ENCODE measurements at places on chromosomes 6 and 20.

- DNase-seq: no peak
Measured at GRCh38 chr20:58659841-58660240, 8.8 kb downstream of the STX16 start.

DNA sequence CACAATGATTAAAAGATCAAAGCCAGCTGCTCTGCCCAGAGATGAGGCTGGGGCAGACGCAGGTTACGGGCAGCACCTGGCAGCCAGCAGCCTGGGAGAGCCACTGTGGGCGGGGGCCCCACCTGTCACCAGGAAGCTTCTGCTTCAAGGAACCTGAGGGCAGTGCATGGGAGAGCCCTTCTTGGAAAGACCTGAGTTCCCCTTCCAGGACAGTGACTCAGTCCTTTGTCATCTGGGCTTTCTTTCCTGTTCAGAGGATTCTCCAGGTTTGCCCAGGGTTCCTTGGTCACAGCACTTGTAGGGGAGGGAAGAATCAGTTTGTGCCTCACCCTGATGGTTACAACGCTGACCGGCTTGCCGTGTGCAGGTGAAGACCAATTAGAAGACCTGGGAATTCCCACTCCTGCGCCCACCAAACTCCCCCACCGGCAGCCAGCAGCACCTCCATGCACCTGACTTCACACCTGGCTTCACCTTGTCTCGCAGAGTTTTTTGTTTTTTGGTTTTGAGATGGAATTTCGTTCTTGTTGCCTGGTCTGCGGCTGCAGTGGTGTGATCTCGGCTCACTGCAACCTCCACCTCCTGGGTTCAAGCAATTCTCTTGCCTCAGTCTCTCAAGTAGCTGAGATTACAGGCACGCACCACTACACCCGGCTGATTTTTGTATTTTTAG, 2.0 kb downstream of the ZBP1 start:
- no peak for DNase-seq

DNA sequence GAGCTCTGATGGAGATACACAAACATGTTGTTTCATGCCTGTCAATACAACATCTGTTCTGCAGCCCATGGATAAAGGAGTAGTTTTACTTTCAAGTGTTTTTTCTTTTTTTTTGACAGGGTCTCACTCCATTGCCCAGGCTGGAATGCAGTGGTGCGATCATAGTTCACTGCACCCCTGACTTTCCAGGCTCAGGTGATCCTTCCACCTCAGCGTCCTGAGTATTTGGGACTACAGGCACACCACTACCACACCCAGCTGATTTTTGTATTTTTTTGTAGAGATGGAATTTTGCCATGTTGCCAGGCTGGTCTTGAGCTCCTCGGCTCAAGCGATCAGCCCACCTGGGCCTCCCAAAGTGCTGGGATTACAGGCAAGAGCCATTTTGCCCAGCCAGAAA, 97.0 kb downstream of the SMAP1 start:
- DNase-seq: no peak

GRCh38 chr6:83466328-83466727, 35.5 kb upstream of the ME1 start:
- no peak for DNase-seq

DNA sequence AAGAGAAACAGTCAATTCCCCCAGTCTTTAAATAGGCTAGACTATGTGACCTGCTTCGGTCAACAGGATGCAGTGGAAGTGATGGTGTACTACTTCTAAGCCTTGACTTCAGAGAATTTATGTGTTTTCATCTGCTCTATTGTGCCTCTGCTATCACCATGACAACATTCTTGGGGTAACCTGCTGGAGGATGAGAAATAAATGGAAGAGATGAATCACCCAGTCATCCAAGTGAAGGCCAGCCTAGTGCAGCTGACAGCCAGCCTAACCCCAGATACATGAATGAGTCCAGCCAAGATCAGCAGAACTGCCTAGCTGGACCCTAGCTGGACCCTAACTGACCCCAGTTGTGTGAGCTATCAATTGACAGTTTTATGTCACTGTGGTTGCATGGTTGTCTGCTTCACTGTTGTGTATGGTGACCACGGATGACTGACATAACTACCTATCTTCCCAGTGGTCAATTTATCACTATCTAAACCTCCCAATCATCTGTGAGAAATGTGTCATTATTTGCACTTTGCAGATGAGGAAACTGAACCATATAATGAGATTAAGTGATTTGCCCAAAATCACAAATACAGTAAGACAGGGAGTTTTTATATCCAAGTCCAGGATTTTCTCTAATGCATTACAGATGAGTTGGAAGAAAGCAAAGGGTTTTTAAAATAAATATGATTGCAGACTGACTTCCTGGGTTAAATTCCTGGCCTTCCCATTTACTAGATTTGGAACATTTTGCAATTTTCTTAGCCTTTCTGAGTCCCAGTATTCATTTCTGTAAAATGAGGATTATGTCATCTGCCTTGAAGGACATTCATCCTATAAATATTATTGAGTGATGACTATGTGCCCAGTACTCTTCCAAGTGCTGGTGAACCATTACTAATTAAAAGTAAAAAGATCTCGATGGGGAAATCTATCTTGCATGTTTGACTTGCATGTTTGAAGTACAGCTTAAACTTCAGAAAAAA, 136.4 kb upstream of the PLCB4 start:
- no peak for DNase-seq

DNA sequence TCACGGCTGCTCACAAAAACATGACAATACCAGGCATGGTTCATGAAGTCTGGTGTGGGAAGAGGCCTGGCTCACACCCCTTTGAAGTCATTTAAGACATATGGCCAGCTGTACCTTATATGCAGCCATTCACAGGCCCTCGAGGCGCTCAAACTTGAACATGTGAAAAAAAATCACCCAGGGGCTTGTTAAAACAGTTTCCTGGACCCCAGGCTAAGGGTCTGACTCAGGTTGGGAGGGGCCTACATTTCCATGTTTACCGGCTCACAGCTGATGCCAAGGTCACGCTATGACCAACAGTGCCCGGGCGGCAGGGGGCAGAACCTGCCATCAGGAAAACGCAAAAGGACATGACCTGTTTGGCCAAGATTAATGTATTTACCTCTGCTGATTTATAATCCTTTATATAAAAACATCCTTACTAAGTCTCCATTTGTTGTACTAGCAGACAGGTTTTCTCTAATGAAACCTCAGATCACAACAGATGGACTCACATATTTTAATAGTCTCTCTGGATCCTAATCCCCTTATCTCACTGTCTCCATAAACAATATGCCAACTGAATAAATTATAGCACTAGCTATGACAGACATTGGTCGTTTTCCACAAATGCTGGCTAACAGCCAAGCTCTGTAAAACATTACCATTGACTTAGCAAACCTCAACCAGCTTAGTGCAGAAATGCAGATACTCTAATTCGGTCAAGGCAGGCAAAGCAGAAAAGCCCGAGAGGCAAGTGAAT, 19.9 kb downstream of the EZR start:
- DNase-seq: no peak

GRCh38 chr6:27130668-27131428, 116.7 kb upstream of the PRSS16 start:
- DNase-seq: no peak

- DNase-seq: no peak
Measured at GRCh38 chr6:27726619-27727023, 185.6 kb downstream of the OR2B2 start.

DNA sequence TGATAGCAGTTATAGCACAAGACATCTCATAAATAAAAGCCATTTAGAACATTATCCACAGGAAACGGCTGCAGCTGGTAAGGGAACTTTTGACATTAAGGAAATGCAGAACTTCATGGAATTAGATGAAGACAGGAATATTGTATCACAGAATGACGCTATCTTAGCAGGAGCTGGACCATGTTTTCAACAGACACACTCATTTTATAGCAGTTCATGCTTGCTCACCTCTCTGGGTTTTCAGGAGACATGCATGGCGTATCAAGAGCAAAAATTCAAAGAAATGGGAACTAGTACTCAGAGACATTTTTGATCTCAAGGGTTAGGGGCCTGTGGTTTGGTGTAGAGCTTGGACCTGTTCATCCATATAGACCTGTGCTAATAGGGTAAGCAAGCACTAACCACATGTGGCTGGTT, 125.0 kb downstream of the FYN start:
- DNase-seq: no peak

DNA sequence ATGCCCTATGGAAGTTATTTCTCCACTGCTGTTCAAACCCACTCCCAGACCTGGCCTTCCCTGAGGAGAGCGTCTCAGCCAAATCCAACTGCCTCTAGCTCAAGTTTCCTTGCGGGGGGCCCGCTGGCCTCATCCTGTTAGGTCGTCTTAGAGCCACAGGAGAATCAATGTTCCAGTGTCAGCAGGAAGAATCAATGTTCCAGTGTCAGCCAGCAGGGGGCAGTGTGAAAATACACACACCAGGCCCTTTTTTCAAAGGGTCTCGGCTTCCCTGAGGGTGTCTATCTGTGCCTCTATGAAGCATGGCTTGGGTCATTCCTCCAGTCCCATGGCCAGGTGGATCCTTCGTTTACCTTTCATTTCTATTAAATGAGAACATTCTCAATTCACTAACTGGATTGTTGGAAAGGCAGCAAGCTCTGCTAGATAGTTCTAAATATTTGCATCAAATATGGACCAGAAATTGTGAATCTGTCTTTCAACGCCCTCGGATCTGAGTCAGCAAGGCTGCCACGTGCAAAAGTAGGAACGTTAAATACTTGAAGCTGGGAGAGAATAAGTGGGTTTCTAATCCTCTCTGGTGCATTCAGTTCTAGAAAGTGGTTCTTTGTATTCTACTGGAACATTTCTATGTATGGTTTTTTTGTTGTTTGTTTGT, 19.2 kb downstream of the PRND start:
- peak; percentile 20 for DNase-seq

DNA sequence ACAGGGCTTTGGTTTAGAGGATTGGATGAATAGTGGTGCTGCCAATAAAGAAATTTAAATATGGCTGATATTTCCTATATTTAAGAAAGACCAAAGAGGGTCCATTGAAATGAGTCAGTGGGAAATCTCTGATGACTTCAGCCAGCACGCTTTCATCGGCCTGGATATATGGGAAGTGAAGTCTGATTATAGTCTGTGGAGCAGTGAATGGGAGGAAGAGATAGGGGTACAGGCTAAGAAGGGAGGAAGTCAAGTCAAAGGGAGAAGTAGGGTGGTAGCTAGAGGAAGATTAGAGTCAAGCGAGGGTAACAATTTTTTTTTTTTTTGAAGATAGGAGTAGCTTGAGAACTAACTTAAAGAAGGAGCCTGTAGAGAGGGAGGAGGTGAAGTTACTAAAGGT, 22.7 kb downstream of the SLC16A10 start:
- DNase-seq: no peak

DNA sequence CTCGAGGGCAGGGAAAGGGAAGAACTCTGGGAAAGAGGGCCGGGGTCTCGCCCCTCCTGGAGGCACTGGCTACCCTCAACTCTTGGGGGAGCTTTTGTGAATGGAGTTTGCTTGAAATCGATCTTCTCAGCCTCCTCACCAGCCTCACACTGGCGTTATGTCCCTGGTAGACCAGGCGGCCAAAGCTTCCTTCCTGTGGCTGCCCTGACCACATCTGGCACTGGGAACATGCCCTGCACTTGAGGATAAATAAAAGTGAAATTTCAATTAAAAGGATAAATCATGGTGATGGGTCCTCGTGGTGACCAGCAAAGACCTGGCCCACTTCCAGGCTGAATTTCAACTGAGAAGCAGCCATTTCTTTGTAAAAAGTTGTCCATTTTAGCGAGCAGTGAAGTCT, 234.7 kb downstream of the TAF4 start:
- DNase-seq: no peak

DNA sequence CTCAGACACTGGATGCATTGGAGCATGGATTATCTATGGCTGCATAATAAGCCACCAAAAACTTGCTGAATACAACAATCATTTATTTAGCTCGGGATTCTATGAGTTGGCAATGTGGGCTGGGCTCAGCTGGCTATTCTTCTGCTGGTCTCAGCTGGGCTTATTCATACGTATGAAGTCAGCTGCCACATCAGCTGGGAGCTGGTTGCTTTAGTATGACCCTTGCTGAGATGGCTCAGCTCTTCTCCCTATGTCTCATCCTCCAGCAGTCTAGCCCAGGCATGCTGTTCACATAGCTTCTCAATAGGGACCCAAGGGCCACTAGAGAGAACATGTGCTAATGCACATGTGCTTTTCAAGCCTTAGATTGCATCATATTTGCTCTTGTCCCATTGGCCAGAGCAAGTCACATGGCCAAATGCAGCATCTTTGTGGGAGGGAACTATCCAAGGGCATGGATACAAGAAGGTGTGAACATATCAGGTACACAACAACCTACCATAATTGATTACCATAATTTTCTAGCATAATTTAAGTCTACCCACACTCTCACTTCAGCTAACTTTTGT, 444.6 kb downstream of the KIF16B start:
- no peak for DNase-seq

GRCh38 chr20:55953201-55953600, 52.1 kb downstream of the CBLN4 start:
- DNase-seq: no peak

- no peak for DNase-seq
Measured at GRCh38 chr20:16350465-16350864, 222.8 kb downstream of the KIF16B start.

All from stimulated activated CD4-positive, alpha-beta T cell treated with anti-CD3 and anti-CD28 coated beads, Interleukin-1b, Interleukin-23, amount 100 ng/mL, for 1 hour (primary cell).